ENCODE measurements at places on chromosomes 7 and 10.

GRCh38 chr7:22724861-22725260 lies 2.1 kb upstream of the IL6 start:
- no peak for DNase-seq

DNA sequence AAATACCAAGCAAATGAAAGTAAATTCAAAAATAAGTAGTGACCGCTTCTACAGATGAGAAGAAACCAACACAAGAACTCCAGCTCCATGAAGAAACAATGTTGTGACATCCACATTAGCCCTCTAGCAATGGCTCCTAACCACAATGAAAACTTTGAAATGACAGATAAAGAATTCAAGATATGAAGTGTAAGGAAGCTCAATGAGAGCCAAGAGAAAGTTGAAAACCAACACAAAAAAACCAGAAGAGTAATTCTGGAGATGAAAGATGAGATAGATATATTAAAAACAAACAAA lies 68.2 kb upstream of the DDC start:
- no peak for DNase-seq

GRCh38 chr10:54702583-54703485 lies 98.2 kb downstream of the PCDH15 start:
- no peak for DNase-seq

DNA sequence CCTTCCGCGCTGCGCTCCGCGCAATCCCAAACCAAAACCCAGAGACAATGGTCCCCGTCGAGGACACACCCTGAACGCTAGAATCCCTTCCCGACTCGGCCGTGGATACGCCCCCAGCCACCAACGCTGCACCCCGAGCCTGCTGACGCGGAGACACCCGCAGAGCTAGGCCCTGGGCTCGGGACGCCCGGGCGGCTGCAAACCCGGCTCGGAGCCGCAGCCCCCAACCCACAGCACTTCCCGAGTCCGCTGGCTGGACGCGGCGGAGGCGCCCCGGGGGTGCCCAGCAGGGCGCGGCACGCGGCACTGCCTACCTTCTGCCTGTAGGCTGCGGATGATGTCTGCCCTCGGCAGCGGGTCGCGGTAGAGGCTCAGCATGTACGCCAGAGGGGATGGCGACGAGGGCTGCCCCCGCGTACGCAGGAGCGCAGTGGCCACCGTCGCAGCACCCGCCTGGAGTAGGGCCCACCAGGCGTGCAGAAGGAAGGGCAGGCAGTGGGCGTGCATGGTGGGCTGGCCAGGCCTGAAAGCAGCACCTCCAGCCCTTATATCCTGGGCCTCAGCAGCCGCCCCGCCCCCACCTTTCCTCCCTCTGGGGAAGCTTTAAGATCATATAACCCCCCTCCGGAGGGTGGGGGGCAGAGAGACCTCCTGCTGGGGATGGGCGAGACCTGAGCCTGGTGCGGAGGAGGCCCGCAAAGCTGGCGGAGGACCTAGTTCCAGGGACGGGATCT lies at the start of gene NODAL:
TSS of gene NODAL (minus strand) at position 521 of the 734 bp plus-strand sequence. CDS start at position 507, 14 bp downstream.
- DNase-seq, result no peak

DNA sequence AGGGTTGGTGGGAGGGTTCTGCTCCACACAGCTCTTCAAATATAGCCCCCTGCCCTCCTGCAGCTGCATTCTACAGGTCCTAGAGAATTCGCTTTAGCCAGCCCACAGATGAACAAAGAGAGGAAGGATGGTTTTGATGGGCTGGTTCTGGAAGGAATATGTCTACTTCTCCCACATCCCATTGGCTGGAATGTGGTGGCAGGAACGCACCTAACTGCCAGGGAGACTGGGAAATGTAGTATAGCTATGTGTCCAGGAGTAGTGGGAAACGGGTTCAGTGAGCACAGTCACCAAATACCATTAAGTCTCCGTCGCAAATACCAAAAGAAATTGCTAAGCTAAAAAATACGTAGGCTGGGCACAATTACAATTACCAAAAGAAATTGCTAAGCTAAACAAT lies 7.3 kb upstream of the PTER start:
- no peak for DNase-seq

GRCh38 chr7:16526742-16527540 lies at the start of gene LRRC72:
Gene LRRC72, plus strand, starts transcription at chr7:16526825. Its CDS starts 128 bp downstream, at chr7:16526953.
- no peak for DNase-seq

- DNase-seq, result no peak
Measured at GRCh38 chr10:22560913-22561239, 153.5 kb downstream of the PIP4K2A start.

- no peak for DNase-seq
Measured at GRCh38 chr7:102288285-102288930, 1.7 kb downstream of the SH2B2 start.

DNA sequence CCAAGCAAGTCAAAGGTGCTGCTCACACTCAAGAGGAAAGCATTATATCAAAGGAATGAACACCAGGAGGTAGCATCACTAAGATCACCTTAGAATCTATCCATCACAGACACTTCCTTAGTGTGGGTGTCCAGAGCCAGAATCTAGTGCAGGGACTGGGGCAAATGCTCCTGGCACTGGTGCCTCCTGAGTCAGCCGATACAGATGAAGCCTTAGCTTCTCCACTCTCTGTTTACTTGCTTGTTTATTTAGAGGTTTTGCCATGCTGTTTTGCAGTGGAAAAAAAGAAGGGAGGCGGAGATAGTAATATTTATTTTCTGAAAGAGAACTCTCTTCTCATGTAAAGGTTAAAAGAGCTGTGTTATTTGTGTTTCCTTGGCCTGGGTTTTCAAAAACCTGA lies 303.1 kb downstream of the WDR11 start:
- DNase-seq, result no peak

- no peak for DNase-seq
Measured at GRCh38 chr10:89069589-89069988, 79.0 kb downstream of the FAS start.

DNA sequence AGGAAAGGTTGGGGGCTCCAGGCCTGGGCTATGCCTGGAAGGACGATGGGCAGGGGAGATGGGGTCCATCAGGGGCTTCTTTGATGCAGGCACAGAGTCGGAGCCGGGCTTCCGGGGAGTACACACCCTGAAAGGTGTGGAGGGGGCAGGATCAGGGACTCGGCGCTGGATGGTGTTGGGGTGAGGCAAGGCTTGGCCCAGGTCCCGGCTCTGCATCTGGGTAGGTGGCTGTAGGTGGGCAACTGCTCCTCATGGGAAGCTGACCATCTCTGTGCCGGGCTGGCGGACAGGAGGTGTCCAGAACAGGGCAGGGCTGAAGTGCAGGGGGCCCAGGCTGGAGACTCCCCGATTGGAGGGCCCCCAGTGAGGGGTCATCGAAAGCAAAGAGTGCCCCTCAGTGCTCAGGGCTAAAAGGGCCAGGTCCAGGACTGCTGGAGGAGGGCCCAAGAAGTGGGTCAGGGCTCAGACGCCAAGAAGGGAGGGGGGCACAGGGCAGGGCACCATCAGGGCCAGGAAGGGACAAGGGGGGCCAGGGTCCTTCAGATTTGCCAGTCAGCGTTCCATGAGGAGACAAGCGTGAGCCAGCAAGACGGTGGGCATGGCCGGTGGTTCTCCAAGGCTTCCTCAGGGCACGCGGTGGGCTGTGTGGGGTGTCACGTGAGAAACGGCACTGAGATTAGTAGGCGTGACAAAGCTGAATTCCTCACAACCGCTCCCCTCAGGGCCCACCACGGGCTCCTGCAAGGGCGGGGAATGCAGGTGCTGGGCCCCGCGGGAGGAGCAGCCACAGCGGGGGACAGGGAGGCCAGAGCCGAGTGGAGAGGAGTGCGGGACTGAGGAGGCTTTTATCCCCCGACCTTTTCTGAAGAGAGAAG lies 97.0 kb downstream of the BMS1 start:
- DNase-seq, result no peak

GRCh38 chr7:12418452-12418851 lies 14.8 kb upstream of the VWDE start:
- DNase-seq, result no peak

GRCh38 chr7:16423761-16424160 lies 2.4 kb upstream of the CRPPA start:
- no peak for DNase-seq

DNA sequence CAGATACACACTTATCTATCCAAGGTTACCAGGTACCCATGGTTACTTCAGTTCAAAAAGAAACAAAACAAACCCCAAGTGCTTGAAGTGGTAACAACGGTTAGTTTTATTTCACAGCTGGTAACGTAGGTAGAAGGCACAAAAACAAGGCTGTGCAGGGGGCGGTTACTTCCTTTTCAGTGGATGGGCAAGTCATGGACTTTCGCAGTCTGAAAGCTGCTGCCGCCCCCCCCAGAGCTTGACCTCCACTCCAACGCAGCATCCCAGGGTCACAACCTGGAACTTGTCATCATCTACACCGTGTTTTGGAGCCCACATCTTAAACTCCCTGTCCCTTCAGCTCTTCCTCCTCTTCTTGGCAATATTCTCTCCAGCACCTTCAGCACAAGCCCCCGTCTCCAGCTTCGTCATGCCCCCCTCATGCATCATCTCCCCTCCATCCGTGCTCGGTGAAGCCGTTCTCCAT lies 181.2 kb upstream of the ITGB1 start:
- no peak for DNase-seq

GRCh38 chr7:135210888-135211178 lies 493 bp downstream of the WDR91 start:
- no peak for DNase-seq

GRCh38 chr7:116592445-116592844 lies 67.6 kb downstream of the CAV1 start:
- no peak for DNase-seq

GRCh38 chr7:1564603-1565022 lies 5.2 kb downstream of the PSMG3 start:
- DNase-seq, result no peak

DNA sequence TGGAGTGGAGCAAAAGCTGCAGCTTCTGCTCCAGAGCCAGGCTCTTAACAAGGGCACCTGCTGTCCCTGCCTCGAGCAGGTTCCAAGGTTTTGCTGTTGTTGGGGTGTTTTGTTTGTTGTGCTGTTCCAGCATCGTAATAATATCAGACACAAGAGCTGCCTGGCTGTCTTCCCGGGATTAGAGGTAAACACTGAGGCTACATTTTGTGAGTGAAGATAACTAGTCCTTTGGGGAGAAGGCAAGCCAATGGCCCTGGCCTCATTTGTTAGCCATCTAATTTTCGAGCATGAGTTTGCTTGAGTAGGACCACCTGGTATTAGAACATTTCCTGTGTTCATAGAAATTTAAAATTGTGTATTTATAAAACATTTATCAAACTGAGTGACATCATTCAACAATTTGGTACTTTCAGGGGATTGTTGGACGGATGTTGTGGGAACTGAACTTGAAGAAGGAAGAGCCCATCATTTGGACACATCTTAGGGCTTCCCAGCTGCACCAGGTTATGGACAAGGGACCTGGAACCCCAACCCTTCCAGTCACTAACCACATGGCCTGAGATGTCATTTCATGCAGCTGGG lies 555.0 kb downstream of the TNS3 start:
- no peak for DNase-seq

DNA sequence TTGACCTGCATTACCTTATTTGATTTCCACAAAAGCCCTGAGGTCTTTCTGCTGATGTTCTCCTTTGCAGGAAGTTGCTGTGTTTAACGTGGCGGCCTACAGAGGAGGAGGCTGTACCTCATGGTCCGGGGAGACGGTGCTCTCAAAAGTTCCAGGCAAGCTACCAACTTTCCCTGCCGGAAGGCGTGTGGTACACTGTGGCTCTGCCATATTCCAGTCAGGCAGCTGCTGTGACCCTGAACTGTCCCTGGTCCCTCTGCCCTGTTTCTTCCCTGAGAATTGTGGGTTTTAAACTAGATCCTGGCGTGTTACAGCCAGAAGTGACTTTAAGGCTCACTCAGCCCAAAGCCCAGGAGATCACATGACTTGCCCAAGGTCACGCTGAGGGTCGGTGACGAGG lies 139.2 kb downstream of the TEX36 start:
- DNase-seq, result no peak

- DNase-seq, result no peak
Measured at GRCh38 chr7:4015996-4016395, 666.1 kb upstream of the FOXK1 start.

DNA sequence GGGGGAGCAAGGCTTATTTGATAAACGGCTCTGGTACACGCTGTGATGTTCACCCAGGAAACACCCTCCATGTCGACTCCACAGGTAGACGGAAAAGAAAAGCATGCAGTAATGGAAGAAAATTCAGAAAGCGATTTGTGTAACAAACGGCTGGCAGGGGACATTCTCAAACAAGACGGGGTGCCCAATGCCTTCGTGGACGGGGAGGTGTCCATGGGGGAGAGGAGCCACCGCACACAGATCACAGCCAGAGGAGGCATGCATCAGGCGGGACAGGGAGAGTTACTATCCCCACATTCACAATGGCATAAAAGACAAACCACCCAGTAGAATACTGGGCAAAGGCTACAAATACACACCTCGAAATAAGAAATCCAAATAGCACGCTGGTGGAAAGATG lies 20.1 kb downstream of the CNPY1 start:
- DNase-seq, result no peak

DNA sequence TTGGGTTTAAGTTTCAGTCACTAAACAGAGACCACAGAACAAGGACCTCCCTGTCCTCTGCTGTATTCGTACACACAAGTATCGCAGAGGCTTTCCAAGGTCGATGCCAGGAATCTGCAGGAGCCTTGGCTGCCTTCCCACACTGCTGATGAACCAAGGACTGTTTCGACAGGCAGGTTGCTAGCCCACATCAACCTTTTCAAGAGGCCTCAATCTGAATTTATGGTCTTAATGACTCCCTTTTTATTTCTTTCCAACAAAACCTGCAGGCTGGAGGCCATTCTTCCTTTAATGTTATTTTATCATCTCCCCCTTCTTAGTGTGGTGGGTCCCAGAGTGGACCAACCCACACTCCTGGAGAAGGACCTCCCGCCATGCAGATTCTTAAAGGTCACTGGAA lies 45.6 kb downstream of the JCAD start:
- no peak for DNase-seq

DNA sequence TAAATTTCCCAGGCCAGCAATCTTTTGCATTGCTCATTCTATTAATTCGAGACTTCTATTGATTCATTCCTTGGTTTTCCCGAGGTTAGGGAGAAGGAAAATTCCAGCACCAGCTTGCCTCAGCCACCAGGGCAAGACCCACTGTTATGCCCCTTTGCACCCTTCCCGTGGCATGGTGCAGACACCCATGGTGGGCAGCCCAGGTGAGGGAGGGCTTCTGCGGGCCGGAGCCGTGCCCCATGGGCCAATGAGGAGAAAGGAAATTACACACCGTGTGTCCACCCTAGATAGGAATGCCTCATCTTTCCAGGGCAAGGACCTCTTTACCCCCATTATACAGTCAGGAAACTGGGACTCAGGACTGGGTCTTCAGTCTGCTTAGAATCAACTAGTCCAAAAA lies 4.5 kb upstream of the GRID1 start:
- no peak for DNase-seq

GRCh38 chr7:54839575-54840213 lies 80.7 kb upstream of the SEC61G start:
- DNase-seq, result no peak

DNA sequence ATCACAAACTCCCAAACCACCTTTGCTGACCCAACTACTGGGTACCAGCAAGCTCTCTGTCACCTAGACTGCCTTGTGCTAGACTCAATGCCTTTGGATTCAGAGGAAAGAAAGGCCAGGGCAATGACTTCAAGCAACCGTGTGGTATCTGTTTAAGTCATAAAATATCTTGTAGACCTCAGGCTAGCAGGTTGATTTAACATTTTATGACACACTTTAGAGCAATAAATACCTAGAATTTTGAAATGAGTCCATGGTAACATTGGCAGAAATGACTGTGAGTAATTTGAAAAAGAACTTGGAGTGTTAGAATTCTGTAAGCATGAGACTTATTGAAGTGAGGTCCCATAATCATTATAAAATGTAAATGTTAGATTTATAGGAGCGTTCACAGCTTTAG lies 87.2 kb downstream of the TWIST1 start:
- DNase-seq, result no peak

Measured in SIG-M5 (cell line).